ENCODE measurements at places on chromosomes 3 and 15. TPM values are rescaled to one million over a fixed set of nuclear protein-coding genes. Genes with fewer than 3 reads are reported as not detected.

DNA sequence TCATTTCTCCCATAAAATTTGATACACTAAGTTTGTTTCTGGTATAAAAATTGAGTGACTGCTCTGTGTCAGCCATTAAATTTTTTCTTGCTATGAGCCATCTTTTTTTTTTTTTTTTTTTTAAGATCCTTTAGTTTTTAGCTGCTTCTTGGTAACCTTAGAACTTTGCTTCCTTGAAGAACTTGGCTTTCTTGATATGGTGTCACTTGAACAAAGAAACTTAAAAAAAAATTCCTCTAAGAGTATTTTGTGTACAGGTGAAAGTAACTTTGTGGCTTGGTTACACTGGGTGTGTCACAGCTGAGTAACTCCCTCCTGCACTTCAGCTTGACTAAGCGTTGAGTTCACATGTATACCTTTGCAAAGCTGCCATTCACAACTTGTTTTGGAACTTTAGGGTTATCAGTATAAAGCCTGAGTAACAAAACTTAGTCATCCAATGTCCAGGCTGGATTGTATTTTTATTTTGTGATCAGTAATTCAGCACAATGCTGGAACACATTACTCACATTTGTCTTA, 6.5 kb downstream of the CHD2 start:
- DNase-seq, result peak; percentile 85

DNA sequence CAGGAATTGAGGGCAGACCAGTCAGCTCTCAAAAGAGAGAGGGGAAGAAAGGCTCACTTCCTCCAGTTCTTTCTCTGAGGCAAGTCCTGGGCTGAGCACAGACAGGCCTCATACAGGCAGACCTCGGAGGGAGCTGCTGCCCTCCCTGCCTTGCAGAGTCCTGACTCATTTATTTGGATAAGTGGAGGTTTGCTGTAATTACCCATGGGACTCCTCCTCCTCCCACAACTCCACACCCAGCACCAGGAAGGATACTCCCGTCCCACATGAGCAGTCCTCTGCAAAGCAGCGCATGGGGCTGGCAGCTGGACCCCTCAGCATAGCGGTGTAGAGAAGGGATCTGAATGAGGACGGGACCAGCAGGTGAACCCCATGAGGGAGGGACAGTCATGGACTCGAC, 13.4 kb upstream of the SCN10A start:
- peak; percentile 82 for DNase-seq

DNA sequence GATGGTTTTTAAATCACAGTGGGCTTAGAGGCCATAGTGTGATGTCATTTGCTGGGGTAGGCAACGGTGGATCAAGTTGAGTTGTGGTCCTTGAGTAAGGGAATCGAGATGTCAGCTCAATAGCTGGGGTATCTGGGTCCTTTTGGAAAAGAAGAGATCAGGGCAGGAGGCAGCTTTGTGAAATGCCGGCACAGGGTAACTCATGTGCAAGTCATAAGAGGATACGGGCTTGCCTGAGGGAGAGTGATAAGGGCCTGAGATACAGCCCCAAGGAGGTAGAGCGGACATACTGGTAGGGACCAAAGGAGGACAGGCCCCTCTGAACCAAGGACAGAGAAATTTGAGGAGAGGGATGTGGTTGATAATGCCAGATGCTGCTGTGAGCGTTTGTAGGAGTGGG, 4.2 kb upstream of the FAM131A start:
- DNase-seq, result no peak

- DNase-seq, result no peak
These were observed 241.8 kb downstream of the ARRDC4 start for GRCh38 chr15:98202256-98202655.

The FILIP1L gene
- total RNA-seq, result not detected

GRCh38 chr3:36937492-36937891, 7.4 kb downstream of the TRANK1 start:
- DNase-seq, result no peak

DNA sequence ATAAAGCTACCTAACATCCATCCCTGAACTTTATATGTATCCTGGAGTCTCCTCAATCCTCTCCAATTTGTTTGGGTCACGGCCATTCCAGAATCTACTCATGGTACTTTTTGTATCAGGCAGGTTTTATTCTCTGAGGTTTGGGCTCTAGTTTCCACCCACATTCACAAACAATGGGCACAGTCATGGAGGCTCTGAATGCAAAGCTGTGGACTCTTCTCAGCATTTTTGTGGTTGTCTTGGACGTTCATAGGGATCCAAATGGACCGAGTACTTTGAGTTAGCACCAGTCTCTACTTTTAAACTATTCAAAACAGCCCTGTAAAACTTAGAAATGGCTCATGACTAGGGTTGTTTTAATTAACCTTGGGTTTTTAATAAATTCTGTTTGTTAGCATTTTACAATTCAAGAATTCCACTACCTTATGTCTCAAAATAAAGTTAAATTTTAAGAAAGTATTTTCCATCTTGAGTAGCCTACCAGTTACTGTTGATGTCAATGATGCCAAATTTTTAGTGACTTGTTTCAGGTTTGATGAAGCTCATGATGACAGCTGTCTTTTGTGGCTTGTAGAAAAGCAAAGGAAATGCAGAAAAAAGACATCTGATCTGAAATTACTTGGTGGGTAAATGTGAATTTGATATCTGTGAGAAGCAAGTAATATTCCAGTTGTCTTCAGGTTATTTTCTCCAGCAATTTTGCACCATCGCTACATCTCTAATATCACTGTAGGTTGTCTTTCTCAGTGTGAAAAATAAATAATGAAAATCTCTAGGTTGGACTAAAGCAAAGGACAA, 275.7 kb upstream of the THBS1 start:
- DNase-seq, result no peak

DNA sequence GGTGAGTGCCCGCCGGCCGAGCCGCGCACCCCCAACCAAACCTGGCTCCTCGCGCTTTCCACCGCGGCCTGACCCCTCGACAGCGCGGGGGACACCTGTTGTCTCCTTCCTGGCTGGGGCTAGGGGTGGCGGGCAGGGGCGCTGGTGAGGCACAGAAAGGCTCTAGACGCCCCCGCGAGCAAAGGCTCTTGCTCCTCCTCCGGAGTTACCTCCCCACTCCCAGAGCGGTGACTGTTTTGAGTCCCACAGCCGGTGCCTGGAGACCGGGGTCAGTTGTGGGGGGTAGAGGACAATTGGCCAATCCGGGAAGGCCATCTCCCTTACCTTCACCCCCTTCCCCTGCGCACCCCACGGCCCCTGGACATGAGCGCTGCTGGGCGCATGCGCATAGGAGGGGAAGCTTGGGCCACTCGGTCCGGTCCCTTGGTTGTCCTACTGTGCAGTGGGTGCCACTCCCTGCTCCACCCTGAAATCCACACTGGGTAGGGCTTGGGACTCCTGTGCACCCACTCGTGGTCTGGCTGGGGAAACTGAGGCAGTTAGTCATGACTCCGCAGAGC, 554 bp downstream of the CHST13 start:
- no peak for DNase-seq

DNA sequence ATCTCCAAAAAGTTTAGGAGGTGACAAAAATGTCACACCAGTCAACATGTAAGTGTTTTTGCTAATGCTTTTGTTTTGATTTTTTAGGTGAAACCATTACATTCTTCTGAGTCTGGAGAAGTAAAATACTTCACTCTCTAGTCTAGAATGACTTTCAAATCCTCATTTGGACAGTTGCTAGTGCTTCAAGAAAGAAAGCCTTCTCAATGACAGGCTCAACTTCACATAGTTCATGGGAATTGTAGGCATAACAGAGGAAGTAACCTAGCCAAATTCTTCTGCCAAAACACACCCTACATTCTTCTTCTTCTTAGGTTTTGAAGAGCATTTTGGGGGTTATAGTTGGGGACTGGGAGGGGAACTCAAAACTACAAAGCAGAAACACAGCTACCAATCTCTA, 29.4 kb upstream of the HEG1 start:
- DNase-seq, result no peak

- no peak for DNase-seq
These were observed 146.5 kb upstream of the SLC6A11 start for GRCh38 chr3:10669490-10670048.
